NCI-H1092 (cell line): ENCODE measurements at places on chromosomes 16 and 17.

DNA sequence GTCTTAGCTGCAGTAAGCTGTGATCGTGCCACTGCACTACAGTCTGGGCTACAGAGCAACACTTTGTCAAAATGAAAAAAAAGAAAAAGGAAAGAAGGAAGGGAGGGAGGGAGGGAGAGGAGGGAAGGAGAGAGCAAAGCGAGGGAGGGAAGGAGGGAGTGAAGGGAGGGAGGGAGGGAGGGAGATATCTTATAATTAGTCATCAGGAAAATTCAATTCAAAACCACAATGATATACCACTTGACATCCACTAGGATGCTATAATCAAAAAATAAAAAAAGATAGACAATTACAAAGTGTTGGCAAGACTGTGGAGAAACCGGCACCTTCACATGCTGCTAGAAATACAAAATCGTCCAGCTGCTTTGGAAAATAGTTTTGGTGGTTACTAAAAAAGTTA, 93.8 kb downstream of the CDC27 start:
- no peak for DNase-seq

GRCh38 chr17:41678907-41679739, 9.6 kb upstream of the EIF1 start:
- no peak for DNase-seq

- DNase-seq = peak; percentile 6
These were observed 13.5 kb upstream of the SMIM5 start for GRCh38 chr17:75619506-75620431.

DNA sequence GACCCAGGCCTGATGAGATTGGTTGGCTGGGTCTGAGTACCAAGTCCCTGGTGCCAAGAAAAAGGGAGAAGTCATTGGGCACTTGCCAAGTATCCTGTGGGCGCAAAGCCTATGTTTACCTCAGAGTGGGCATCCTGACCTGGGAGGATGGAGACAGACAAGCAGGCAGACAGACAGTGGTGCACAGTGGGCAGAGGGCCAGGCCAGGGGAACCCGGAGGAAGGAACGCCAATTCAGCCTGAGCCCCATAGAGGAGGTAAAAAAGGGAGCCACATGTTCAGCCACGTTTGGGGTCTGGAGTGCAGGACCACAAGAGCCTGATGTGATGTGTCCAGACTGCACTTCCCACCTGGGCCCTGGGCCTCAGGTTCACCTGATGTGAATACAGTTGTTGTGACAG, 5.4 kb downstream of the PHKG2 start:
- no peak for DNase-seq

DNA sequence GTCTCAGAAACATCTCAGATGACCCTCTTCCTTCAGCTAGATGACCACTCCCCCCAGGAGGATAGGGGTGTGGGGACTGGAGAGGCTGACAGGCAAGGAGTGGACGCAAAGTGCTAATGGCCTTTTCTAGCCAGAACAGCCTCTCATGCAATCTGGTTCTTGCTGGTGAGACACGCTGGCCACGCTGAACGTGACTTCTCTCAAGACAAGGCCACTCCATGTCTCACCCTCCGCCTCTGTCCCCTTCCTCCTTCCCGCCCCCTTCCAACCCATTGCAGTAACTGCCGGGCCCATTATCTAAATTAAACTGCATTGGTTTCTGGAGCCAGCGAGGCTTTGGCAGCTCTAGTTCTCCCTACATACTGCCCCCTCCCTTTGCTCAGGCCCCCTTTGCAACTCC, 9.5 kb downstream of the CACNA1G start:
- no peak for DNase-seq

DNA sequence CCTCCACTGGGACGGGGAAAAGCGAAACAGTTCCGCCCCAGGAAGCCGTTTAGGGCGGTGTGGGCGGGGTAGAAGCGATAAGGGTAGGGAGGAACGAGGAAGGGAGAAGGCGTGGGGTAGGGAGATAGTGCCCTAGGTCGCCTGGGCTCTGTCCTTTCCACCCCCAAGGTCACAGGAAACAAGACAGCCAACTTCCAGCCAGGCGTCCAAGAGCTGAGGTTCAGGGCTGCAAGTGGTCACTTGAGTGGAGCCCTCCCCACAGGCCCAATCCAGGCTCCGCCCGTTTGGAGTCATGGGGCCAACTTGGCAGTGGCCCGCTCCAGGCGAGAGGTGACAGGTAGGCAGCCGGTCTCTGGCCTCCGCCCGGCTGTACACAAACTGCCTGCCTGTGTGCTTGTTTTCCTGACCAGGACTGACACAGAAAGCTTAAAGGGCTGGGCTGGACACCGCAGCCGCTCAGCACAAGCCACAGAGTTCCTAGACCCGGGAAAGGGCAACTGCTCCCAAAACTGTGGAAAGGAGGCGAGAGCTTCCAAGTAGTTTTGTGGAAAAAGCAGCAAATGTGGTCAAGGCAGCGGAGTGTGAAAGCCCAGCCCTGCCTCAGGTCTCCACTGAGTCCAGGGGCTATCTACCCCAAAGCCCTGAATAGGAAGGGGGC, at the start of gene RILP:
TSS of gene RILP (minus strand) at position 23 of the 658 bp plus-strand sequence. CDS start 62 bp downstream, outside the sequence.
- DNase-seq = no peak

- DNase-seq = no peak
These were observed 184.8 kb upstream of the GSE1 start for GRCh38 chr16:85428168-85428898.

GRCh38 chr16:84069540-84069939, 26.9 kb upstream of the SLC38A8 start:
- DNase-seq = no peak

GRCh38 chr16:14172200-14172809, 101.2 kb downstream of the MRTFB start:
- no peak for DNase-seq

- no peak for DNase-seq
These were observed 242.3 kb downstream of the SEC14L1 start for GRCh38 chr17:77382966-77383612.

DNA sequence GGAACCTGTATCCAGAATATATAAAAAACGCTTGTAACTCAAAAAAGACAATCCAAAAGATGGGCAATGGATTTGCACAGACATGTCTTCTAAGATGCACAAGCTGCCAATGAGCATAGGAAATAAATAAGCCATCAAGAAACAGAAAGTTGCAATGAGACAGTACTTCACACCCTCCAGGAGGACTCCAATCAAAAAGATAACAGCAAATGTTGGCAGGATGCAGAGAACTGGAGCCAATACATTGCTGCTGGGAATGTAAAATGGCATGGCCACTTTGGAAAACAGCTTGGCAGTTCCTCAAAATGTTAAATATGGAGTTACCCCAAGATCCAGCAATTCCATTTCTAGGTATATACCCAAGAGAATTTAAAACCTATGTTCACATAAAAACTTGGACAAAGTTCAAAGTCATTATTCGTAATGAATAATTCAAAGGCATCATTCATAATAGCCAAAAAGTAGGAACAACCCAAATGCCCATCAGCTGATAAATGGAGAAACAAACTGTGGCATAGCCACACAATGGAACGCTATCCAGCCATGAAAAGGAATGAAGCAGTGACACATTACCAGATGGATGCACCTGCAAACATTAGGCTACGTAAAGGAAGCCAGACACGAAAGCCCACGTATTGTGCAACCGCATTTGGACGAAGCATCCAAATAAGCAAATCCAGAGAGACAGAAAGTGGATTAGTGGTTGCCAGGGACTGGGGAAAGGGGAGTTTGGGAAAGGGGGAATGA, 25.6 kb downstream of the GGA2 start:
- DNase-seq = no peak

GRCh38 chr17:49510059-49510719, 15.1 kb downstream of the NGFR start:
- no peak for DNase-seq

- no peak for DNase-seq
These were observed 33.1 kb upstream of the HERPUD1 start for GRCh38 chr16:56898847-56899246.

DNA sequence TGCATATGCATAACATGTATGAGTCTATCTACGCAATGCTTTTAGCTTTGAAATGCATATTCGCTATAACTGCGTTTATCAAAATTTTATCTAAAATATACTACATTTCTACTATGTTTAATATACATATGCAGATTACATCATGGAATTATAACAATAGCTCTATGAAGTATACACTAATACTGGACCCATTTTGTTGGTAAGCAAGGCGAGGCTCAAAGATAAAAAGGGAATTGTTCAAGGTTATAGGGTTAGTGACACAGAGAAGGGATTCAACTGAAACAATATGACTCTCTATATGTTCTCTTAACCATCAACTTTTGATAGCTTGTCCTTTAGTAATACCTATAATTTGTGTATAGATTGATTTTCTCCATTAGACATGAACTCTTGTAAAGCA, 60.9 kb upstream of the SMIM36 start:
- DNase-seq = no peak

DNA sequence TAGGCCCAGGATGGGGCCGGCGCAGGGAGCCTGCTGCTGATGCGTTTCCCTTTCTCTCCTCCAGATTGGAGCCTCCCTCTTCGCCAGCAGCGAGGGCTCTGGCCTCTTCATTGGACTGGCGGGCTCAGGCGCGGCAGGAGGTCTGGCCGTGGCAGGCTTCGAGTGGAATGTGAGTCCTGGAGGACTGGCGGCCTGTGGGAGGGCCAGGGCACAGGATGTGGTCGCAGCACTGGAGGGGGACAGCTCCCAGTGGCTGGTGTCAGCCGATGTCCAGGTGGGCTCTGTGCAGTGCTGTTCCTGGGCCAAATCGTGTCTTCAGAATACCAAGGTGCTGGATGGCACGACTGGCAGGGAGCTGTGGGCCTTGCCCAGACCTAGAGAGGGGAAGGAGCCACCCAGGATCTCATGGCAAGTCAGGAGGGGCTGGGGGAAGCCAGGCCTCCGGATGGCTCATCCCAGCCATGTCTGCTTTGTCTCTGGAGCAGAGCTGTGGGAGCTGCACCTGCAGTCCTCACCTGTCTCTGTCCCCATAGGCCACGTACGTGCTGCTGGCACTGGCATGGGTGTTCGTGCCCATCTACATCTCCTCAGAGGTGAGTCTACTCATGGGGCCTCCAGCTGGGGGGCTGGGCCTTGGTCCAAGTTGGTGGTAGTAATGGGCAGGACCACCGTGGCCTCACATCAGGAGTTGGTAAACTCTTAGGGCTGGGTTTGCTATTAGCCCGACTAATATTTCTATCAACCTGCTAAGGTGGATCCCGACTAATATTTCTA, 7.3 kb downstream of the SLC5A10 start:
- no peak for DNase-seq

GRCh38 chr16:58042001-58042885, 16.7 kb downstream of the MMP15 start:
- no peak for DNase-seq

GRCh38 chr16:30149250-30149930, 26.4 kb upstream of the MAPK3 start:
- no peak for DNase-seq

DNA sequence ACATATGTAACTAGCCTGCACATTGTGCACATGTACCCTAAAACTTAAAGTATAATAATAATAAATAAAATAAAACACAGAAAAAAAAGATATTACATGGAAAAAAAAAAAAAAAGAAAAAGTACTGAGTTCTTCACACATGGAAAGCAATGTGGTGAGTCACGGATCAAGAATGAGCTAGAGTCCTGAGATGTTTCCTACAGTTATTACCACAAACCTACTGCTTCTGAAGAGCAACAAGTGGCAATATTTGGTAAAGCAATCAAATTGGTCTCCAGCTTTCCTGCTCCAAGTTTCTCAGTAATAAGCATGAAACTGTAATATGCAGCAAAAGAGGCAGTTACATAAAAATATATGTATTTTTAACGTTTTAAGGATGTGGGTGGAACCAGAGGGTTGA, 223.3 kb upstream of the SALL1 start:
- no peak for DNase-seq

DNA sequence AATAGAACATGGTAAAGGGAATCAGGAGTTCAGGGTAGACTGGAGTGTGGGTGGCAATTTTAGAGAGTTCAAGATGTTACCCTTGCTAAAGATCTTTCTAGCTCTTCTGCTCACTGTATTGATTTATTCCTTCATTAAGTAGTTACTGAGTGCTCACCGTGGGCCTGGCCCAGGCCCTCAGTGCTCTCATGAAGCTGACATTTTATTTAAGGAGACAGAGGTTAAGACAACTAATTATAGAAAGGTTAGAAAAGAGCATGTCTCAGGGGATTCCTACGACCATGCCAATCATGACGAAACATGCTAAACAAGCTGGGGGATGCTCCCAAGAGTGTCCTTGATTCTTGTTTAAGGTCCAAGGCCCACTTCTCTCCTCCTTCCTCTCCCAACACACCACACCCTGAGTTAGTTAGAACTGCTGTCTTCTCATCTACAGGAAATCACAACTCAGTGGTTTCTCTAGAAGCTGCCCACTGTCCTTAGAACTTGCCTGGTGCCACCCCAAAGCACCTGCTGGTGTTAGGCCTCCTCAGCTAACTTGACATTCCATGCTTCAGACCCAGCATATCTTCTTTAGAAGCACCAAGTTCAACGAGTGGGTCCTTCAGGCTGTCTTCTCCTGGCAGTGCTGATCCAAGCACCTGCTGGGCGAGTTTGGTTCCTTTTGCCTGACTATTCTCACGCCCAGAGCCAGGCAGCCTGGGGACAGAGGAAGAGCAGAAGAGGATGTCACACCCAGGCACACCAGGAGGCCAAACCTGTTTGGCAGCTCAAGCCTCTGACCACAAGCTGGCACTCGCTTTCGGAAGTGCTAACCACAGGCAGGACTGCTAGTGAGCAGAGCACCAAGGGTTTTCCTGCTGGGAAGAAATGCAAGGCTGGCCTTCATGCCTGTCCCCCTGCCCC, 79.0 kb downstream of the GAS7 start:
- no peak for DNase-seq

GRCh38 chr17:77509599-77509998, 368.8 kb downstream of the SEC14L1 start:
- DNase-seq = no peak

DNA sequence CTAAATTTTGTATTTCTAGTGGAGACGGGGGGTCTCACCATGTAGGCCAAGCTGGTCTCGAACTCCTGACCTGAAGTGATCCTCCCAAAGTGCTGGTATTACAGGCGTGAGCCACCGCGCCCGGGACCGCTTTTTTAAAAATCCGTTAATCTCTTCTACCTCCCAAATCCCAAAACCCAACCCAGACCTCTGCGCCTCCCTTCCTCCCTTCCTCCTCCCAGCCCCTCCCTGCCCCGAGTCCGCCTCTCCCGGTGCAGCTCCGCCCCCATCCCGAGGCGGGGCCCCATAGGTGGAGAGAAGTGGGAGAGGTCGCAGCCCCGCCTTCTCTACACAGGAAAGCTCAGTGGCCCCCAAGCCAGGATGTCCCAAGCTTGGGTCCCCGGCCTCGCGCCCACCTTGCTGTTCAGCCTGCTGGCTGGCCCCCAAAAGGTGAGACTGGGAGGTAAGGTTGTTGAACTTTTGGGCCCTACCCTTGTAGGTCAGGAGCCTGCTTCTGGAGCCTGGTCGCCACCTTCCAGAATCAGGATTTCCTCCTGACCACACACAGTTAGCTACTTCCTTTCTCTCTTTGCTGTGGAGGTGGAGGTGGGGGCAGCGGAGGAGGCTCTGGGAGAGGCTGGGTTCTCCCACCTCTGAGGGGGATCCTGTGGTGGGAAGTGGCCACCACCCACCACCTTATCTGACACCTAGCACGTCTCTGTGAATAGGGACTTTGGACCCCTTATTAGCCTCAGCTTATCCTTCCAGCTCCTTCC, at the start of gene TMEM92:
TSS of gene TMEM92 (plus strand) at position 325 of the 755 bp plus-strand sequence. CDS start at position 361, 36 bp downstream.
- DNase-seq = no peak
